Stimulated activated CD8-positive, alpha-beta memory T cell treated with anti-CD3 and anti-CD28 coated beads, Interleukin-7, amount 100 ng/mL, for 4 hours (primary cell): ENCODE measurements at places on chromosomes 16 and 17.

- no peak for DNase-seq
Observed at GRCh38 chr17:5211458-5211857, 19.8 kb upstream of the ZNF594 start.

GRCh38 chr16:69017036-69017783, 88.2 kb upstream of the HAS3 start:
- no peak for DNase-seq

DNA sequence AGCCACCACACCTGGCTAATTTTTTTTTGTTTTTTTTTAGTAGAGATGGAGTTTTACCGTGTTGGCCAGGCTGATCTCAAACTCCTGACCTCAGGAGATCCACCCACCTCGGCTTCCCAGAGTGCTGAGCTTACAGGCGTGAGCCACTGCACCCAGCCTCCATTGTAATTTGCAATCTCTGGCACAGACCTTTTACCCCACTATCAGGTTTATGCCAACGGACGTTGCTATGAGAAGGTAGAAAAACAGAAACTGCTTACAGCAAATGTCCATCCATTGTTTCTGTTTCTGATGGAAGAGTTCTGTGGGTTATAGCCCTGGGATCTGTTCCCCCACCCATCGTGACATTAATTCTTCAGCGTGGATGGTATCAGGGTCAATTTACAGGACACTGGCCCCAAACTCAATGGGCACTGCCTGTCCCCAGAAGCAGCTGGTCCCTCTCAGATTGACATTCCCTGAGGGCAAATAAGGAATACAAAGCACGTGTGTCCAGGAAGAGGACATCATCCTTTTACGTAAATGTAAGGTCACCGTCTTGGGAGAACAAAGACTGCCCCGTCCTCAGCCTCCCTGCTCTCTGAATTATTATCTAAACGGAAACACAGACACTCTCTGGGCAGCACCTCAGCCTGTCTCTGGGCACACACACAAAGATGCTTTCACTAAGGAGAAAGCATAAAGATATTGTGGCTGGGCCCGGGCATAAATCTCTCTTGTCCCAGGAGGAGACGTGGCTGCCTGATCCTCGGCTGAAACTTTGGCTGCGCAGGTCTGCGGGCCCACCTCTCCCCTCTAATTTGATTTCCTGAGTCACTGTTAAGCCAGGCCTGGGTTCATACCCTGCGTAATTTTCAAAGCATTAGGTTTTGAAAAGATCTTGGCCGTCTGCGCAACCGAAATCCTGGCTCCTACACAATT, 5.2 kb downstream of the KCNG4 start:
- DNase-seq: no peak

DNA sequence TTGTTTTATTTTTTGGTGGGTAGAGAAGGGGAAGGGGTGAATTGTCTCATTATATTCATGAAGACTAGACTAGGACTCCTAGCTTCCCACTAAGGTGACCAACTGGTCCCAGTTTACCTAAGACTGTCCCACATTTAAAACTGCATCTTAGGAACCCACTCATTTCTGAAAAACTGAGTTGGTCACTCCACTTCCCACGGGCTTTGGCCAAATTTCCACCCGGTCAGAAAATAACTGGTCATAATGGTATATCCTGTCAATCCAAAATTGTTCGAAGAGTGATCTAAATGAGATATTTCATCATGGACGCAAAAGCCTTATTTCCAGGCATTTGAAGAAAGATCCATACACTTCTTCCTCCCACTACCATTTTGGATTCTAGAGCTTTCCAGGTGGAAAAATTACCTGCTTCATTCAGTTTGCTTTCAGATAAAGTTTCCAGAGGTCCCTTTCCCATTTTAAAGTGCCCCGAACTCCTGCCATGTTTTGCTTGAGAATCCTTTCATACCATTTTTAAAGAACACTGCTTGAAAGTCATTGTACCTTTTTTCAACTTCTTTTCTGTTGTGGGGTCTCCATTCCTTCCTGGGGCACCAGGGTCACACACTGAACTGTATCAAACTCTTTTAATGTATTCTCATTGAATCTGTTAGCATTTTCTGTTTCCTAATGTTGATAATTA, 21.8 kb upstream of the ZFHX3 start:
- DNase-seq: no peak

DNA sequence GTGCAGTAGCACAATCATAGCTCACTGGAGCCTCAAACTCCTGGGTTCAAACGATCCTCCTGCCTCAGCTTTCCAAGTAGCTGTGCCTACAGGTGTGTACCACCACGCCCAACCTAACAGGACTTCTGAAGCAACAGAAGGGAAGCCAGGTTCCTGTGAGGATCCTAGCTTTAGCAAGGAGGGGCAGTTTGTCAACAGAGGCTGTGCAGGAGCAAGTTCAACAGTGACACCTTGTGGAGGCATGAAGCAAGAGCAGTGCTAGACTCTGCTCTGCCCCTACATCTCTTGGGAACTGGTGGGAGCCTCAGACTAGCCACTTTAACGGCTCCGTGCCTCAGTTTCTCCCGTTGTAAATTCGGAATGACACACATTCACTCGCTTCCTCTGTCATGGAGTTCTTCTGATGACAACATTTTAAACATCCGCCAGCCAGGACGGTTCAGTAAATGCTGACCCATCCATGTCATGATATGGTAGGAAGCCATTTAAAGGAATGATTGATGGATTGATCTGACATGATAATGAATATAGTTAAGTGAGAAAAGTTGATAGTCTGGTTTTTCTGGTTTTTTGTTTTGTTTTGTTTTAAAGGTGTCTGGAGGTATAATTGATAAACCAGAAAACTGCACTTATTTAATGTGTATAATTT, 218.7 kb downstream of the MRTFB start:
- no peak for DNase-seq

DNA sequence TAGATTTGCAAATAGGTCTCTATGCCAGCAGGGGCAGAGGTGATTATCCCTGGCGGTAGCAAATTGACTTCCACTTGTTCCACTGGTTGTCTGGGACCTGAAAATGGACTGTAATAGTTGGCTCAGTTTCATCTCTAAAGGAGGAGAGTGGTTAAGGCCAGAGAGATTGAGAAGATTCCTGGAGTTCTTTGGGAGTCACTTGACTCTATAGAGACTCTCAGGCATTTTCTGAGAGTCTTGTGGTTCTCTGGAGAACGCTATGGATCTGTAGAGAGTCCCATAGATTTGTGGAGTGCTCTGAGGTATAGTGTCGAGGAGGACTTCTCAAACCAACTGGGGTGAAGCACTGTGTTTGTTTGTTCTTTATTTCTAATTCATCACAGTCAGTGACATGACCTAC, 8.9 kb upstream of the PMP22 start:
- DNase-seq: no peak

DNA sequence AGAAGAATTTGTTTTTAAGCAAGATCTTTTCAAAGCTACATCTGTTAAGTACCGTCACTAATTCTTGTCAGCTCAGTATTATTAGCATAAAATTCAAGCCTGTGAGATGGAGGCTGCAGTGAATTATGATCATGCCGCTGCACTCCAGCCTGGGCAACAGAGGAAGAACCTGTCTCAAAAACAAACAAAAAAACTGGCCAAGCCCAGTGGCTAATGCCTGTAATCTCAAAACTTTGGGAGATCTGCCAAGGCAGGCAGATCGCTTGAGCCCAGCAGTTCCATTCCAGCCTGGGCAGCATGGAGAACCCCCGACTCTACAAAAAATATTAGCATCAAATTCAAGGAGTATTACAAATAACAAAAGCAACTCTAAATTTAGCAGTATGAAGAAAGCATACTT, 88.0 kb downstream of the STXBP4 start:
- DNase-seq: no peak

DNA sequence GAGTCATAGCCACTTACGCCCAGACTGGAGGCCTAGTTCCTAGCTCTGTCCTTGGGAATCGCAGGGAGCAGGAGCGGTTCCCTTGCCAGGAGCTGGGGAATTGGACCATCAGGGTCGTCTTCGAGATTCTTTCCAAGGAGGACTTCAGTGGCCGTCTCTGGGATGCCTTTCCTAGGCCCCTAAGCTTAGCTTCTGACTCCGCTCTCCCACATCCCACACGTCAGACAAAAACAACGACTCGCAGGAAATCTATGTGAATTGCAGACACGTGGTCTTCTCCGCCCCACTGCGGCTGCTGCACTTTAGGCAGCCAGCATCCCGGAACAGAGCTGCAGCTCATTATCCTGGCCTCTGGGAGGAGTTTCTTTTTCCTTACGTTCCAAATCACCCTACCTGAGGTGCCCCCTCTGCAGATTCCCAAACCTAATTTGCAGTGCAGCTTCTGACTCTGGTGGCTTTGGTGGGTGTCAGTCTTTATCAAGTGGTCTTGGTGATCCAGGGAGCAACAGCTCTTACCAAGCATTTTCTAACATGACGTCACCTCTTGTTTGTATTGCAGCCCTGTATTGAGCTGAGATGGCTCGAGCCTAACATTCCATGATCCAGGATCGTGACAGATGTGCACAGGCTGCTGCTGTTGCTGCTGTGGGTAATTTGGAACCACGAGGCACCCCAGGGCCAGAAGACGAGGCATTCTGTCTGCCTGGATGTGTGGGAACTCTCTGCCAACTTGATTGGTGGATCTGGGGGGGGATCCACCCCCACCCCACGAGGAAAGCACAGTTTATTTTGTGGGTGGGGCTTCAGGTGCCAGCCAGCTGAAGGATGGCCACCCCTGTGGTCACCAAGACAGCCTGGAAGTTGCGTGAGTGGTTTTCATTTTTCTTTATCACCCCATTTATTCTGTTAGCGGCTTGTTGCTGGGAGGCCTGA, 1.1 kb downstream of the KATNB1 start:
- peak; percentile 19 for DNase-seq

DNA sequence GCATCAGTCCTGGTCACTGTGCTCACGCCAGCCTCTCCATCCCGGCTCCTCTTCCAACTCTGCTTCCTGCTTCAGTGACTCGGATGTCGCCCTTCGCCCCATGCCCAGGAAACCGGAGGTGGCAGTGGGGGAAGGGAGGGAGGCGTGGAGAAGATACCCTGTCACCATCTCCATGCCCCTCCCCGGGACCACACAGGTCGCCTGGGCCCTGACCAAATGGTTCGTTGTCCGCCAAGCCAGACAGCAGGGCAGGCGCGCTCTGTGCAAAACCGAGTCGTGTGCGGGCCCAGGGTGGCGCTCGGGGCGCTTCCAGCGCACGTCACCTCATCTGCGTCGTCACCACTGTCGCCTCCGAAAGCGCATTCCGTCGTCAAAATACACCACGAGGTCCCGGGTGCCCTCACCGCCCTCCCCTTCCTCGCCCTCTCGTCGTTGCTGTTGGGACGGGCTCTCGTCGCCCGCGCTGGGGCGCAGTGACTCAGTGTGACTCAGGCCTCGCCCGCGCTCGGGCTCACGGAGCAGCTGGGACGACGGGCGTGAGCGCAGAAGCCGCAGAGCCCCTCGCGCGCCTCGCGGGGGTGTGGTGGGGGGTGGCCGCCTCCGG, 39.2 kb downstream of the ZNF778 start:
- DNase-seq: peak; percentile 75

GRCh38 chr16:19006446-19007315, 22.9 kb downstream of the TMC7 start:
- no peak for DNase-seq

- no peak for DNase-seq
Observed at GRCh38 chr16:4328782-4329775, 13.2 kb downstream of the GLIS2 start.

DNA sequence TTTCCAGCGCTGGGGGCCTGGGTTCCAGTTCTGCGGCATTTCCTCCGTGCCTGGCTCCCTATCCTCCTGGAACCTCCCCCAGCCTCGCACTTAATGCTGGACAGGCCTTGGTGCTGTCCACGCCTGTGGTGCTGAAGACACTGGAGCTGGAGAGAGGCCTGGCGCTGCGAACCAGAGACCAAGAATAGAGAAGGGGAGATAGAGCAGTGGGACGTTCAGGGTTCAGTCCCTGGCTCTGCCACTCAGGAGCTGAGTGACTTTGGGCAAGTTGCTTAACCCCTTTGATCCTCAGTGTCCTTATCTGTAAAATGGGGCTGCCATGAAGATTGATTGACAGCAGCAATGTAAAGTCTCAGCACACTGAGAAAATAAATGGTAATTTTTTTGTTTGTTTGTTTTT, 11.9 kb downstream of the SBK1 start:
- no peak for DNase-seq

DNA sequence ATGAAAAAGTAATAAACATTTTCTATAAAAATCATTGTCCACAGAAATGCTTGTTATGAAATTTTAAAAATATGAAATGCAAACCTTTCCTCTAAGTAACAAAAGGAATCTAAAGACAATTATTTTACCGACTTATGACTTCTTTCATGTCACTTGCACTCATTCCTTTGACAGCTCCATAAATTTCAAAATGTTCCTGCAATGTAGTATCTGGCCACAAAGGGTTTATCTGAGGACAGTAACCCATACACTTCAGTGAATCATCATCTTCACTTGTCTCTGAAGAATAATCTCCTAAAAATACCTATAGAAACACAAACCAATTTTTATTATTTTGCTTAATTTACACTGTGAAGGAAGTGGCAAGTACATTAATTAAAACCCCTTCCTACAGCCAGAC, 25.6 kb upstream of the ABCA10 start:
- DNase-seq: no peak

DNA sequence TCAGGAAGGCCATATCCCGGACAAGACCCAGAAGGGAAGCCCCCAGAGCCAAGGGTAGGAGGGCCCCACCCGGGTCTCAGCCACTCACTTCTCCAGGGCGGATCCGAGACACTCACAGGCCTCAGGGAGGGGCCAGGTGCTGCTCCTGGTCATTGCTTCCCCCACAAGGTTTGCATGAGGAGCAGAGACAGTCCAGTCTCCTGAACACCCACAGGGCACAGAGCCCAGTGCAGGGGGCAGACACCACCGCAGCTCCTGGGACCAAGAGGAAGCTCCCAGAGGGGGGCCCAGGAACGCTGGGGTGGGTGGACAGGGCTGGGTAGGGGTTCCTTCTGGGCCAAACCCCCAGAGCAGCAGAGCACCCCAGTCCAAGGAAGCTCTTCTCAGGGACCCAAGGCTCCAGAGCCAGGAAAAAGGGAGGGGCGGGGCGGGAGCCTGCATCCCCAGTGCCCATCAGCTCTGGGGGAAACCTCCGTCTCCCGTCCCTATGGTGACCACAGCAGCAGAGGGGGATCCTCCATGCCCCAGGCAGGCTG, 709 bp upstream of the MRPL28 start:
- DNase-seq: no peak

DNA sequence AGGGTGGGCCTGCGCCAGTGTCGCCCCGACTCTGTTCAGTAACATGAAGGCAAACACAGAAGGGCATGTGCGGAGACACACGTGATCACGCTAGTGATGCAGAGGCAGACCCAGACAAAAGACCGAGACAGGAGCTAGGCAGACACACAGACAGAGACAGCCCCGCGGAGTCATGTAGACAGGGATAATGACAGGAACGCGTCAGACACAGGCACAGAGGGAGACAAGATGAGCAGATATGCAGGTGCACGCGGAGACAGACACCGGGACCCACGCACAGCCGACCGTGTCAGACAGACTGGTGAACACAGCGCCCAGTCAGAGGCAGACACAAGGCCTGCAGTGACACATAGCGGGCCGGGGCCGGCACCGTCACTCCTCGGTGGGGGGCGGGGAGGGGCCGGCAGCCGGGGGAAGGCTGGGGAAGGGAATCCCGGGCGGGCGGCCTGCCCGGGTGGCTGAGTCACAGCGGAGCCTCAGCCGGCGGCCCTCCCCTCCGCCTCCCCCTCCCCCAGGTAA, 7.4 kb downstream of the KDM6B start:
- peak; percentile 96 for DNase-seq

- no peak for DNase-seq
Observed at GRCh38 chr17:75090871-75091854, 3.4 kb downstream of the SLC16A5 start.
